ENCODE measurements at places on chromosomes 13 and 19.

- DNase-seq = no peak
These were observed 16.9 kb upstream of the CYP2S1 start for GRCh38 chr19:41175801-41176777.

DNA sequence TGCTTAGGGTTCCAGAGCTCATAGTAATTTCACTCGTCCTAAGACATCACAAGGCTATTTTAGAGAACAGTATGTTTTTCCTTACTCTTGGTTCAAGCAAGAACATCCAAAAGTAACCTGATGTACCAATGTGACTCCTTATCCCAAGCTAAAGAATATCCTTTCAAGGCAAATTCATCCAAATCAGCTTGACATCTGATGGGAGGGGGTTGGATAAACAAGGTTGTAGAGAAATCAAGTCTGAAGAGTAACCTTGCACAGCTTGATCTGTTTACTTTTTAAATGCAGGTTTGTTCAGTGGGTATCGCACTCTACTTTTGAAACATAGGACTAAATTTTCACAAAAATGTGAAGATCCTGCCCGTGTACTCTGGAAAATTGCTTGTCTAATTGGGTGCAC is 201.2 kb downstream of the GGACT start:
- peak; percentile 32 for DNase-seq

DNA sequence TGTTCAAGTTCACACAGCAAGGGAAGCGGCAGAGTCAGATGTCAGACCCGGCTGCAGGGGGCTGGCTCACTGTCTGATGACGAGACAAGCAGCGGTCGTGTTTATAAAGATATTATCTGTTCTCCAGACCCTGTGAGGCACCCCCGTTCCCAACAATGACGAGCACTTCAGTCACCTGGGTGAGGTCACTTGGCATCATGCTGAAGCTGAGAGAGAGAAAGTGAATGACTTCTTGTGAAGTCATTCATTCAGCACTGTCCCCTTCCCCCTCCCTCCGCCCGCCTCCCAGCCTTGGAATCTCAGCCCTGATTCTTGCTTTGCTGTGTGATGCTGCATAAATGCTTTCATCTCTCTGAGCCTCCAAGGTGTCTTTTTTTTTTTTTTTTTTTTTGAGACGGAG is 4.9 kb upstream of the LYPD3 start:
- DNase-seq = no peak

DNA sequence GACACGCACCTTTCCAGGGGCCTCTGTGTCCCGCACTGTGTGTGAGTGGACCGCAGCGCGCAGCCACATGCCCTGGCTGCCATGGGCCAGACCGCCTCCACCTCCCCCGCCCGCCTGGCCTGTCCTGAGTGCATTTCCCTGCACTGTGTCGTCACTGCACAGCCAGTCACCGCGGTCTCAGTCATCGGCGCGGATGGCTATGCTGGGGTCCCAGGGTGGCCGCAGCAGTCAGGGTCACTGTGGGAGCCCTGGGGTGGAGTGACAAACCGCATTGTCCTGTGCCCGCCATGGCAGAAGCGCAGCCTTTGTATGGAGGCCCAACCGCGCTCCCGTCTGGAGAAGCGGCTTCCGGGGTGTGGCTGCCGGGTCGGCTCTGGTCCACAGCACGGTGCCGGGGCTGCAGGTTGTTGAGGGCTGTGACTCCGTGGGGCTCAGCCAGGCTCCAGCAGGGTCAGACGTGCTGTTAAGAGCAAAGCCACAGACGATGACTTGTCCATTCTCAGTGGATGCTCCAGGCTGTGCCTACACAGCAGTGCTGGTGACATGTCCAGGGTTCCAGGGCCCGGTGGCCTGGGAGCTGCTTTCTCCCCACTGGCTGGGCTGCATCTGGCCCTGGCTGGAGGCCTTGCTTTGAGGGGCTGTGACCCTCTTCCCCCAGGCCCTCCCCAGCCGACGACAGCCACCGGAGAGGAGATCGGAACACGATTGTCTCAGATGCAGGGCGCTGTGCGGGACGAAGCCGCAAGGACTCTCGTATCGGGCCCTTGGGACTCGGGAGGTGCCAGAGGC is 6.3 kb upstream of the NDUFS7 start:
- DNase-seq = no peak

- no peak for DNase-seq
These were observed 15.6 kb upstream of the LHFPL6 start for GRCh38 chr13:39618561-39618960.

GRCh38 chr19:1590641-1591397 is 1.8 kb downstream of the MBD3 start:
- peak; percentile 8 for DNase-seq

DNA sequence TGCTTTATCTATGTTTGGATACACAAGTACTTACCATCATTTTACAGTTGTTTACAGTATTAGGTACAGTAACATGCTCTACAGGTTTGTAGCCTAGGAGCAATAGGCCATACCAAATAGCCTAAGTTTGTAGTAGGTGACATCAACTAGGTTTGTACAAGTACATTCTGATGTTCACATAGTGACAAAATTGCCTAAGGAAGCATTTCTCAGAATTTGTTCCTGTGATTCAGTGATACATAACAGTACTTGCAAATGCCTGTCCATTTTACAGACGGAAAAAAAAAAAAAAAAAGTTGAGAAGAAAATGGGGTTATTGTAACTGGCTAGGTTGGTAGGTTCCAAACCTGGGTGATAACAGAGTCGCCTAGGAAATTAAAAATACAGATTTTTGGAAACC is 13.6 kb downstream of the UFM1 start:
- no peak for DNase-seq

- no peak for DNase-seq
These were observed 8.5 kb downstream of the SOX21 start for GRCh38 chr13:94703721-94704314.

GRCh38 chr13:109274188-109274821 is 512.1 kb downstream of the IRS2 start:
- no peak for DNase-seq

- DNase-seq = no peak
These were observed 13.2 kb upstream of the CAMSAP3 start for GRCh38 chr19:7582446-7582845.

DNA sequence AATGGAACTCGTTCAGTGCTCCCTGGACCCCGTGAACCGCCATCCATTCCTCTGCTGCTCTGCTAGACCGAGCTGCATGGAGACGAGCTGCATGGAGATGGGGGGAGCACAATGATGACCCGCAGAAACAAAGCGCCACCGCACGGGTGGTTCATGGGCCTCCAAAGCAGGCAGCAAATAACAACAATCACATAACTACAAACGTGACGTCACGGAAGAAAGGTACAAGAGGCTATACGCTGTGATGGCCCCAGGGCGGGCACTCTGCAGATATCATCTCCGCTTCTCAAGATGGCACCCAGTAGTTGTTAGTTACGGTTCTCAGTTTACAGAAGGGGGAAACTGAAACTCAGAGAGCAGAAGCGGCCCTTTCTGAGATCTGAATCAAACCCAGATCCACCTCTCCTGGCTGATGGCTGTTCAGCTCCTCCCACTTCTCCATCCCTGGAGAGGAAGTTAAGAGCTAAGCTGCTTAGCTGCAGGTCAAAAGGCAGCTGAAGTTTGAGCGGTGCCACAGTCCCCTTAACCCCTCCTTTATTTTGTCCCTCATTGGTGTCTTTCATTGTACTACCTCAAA is 1.7 kb downstream of the ATP13A1 start:
- no peak for DNase-seq

- DNase-seq = no peak
These were observed 34.1 kb downstream of the ELL start for GRCh38 chr19:18487576-18488402.

DNA sequence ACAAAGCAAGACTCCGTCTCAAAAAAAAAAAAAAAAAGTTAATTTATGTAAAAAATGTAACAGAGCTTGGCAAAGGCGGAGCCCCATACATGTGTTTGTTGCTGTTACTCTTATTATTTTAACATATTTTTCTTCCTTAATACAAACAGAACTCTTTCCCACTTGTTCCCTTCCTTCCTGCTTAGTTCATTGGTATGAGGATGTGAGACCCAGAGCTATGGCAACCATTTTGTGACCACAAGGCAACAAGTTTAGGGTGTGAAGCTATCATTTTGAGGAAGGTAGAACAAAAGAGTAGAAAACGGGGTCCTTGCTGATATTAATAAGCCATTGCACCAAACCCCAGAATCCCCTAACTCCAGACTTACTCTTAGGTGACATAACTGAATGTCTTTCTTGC is 5.4 kb downstream of the IFNL1 start:
- DNase-seq = no peak

GRCh38 chr13:100212904-100213553 is 124.1 kb downstream of the PCCA start:
- DNase-seq = no peak

DNA sequence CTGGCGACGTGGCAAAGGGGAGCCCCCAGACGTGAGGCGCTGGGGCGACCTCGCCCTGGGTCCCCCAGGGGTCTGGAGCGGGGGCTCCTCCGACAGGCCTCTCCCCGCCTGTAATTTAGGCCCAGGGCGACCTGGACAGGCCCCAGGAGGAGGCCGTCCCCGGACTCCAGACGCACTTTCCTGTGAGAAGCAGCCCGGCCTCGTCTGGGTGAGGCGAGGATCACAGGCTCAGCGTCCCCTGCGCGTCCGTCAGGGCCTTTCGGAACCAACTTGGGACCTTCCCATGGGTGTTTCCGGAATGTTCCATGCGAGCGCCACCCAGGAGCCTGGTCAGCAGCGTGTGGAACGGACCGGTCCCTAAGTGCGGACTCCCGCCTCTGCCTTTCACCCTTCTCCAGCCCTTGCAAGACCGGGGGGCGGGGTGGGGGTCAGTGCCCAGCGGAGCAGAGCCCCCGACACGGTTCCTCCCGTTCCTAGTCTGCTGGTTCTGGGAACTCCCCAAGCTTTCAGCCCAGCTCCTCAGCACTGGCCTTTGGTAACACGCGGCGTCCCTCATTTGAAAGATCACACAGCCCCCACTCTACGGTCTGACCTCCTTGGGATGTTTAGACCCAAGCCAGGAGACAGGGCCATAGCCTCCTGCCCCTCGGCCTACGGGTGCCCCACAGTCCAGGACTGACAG is 1.1 kb upstream of the GRTP1 start:
- no peak for DNase-seq

GRCh38 chr13:85529218-85529594 is 270.0 kb downstream of the SLITRK6 start:
- DNase-seq = no peak

GRCh38 chr13:112943309-112944125 is 25.5 kb upstream of the MCF2L start:
- DNase-seq = peak; percentile 56

GRCh38 chr13:98994896-98995295 is 17.0 kb upstream of the DOCK9 start:
- DNase-seq = no peak

- DNase-seq = no peak
These were observed 28.5 kb downstream of the TRPM4 start for GRCh38 chr19:49186108-49186507.

DNA sequence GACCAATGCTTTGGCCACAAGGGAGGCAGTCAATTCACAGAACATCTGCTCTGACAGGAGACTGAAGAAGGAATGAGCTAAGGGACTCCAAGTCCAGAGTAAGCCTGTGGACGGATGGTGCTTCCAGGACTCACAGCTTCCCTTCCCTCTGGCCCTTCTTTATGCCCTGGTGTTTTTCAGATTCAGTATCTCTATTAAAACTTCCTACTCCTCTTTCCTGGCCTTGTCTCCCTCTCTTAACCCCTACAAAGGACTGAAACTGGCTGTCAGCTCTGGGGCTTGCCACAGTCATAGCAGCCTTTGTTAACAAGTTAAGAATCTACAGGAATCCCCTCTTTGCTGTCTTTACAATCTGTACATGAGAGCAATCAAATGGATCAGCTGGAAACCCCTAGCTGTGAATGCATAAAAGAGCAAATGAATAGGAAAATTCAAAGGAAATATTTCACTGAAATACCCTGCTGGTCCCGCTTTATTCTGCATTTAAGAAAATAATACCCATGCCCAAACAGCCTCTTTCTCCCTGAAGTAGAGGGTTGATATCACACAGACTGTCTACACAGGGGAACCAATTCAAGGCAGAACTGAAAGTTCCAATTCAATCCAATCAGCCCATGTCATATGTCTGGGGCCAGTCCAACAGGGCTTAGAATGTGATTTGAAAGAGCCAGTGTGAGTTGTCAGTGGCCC is 192.3 kb downstream of the MZT1 start:
- DNase-seq = no peak

- DNase-seq = peak; percentile 87
These were observed at the start of gene HSPBP1 for GRCh38 chr19:55279770-55280643. HSPBP1 (minus strand) TSS chr19:55280110; CDS start chr19:55279608, 502 bp downstream.

DNA sequence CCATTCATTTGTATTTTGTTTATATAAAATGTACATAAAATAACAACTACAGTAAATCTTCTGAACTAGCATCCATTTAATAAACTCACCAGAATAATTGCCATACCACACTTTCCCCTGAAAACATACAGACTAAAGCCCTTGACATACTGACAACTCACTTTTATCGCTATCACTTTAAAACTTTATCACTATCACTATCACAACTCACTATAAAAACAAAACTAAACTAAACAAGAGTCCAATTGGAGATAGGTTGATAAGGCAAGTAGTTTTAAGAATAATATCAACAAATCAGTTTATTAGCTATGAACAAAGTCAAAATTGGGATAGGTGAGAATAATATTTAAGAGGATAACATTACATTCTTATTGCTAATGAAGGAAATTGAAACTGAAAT is 108.9 kb downstream of the SLITRK6 start:
- no peak for DNase-seq
